Hypothalamus (tissue), 51 donors: ENCODE measurements at places on chromosomes 7 and 10.

GRCh38 chr10:59448616-59449015 is 86.3 kb upstream of the FAM13C start:
- no peak for DNase-seq

GRCh38 chr10:129507216-129507889 is 40.3 kb downstream of the MGMT start:
- DNase-seq, result no peak

DNA sequence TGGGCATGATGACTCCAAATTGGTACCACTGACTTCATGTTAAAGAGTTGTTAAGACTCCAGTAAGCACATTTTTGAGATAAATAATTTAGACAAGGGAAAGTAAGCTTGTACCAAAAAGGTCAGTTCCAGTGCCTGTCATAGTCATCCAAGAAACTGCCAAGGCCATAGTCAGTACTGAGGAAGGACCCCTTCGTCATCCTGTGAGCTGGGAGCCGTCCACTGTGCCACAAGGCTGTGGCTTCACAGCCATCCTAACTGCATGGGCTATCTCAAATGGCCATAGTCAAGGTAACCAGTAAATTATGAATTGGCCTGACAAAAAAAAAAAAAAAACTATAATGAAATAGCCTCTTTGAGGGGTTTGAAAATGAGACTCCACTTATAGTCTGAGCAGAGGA is 207.2 kb downstream of the C7orf25 start:
- no peak for DNase-seq

DNA sequence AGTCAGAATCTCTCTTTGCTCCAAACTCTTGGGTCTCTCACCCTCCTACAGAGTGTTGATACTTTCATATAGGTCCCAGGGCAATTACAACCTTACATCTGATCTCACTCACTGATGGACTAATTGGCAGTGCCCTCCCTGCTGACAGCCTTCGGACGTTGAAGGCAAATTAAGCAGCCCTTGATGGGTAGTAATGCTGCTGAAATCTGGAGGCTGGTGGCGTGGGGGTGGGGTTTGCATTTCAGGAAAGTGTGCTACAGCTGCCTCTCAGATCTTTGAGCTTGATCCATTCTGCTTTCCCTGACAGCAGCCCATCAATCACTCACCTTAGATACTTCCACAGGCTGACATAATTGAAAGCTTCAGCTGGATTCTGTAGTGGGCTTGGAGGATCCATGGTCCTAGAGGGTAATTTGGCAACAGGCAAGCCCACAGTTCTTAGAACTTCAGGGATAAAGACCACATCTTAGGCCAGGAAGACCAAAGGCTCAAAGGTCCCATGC is 349.1 kb upstream of the PODXL start:
- no peak for DNase-seq

DNA sequence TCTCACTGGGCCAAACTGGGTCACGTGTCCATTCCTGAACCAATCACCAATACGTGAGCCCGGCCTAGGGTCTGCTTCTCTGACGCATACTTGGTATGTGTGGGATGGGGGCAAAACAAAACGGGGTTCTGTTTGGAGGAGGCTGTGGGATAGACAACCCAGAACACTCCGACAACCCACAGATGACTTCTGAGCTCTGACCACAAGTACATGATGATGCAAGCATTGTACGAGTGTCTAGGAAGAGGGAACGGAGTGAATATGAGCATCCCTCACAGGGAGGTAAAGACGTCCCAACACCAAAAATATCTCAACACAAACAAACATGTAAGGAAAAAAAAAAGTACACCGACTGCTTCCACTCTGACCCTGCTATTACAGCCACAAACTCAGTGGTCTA is 5.6 kb downstream of the DAGLB start:
- DNase-seq, result no peak

- DNase-seq, result no peak
These were observed 21.7 kb upstream of the RET start for GRCh38 chr10:43055217-43055616.

- DNase-seq, result no peak
These were observed 52.8 kb downstream of the EGFR start for GRCh38 chr7:55071411-55072175.

DNA sequence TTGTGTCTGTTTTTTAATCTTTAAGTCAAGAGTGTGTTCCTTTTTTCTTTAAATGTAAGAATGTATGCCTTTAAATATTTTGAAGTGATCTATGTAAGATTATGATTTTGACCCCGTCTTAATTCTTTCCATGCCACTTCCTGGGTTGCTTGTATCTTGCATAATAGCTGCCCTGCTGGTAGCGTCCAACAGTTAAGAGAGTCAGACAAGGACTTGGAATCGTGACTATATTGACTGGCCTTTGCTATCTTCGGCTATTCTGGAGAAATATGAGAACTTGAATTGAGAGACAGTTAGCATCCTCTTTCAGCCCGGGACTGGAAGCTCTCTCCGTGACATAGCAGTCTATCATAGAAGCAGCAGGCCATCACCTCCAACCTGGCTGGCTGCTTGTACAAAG is 13.0 kb downstream of the NRP1 start:
- no peak for DNase-seq

- DNase-seq, result no peak
These were observed 55.5 kb downstream of the SORBS1 start for GRCh38 chr10:95505641-95506040.

GRCh38 chr10:97726636-97727178 is 10.2 kb upstream of the ZFYVE27 start:
- DNase-seq, result no peak

- no peak for DNase-seq
These were observed 51.7 kb downstream of the HABP2 start for GRCh38 chr10:113604572-113604971.

- DNase-seq, result no peak
These were observed 3.7 kb downstream of the NPC1L1 start for GRCh38 chr7:44537442-44537841.

DNA sequence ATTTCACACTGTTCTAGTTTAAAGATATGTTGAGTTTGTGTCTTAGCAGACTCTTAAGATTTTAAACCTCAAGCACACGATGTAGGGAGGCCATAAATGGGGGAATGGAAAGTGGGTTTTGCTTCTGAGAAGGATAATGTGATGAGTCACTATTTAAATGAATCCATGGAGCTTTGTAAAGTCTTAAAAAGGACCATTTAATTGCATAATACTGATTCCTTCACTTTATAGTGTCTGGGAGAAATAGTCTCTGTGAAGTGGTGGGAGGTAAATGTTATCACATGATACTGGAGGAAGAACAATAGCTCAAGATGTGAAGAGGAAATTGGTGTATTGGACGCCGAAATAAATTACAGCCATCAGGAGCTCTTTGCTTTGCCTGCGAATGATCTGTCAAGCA is 84.0 kb upstream of the MYO3A start:
- no peak for DNase-seq

DNA sequence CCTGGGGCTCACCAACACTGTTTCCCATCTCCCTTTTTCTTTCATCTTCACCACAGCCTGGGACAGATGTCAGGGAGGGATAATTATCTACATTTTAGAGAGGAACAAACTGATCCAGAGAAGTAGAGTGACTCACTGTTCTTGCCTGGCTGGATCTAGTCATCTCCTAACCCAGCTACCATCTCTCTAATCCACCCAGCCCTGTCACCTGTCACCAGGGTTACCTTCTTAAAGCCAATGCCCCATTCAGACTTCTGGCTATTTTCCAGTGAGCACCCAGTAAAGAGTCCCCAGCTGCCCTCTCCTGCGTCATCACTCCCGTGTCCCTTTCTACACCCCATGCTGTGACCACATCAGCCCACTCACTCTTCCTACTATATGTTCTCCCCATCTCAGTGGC is 68.4 kb upstream of the DUSP5 start:
- no peak for DNase-seq

GRCh38 chr10:97463363-97464132 is 17.6 kb downstream of the ZDHHC16 start:
- DNase-seq, result no peak

GRCh38 chr10:7546385-7546967 is 120.3 kb downstream of the ITIH5 start:
- DNase-seq, result no peak

DNA sequence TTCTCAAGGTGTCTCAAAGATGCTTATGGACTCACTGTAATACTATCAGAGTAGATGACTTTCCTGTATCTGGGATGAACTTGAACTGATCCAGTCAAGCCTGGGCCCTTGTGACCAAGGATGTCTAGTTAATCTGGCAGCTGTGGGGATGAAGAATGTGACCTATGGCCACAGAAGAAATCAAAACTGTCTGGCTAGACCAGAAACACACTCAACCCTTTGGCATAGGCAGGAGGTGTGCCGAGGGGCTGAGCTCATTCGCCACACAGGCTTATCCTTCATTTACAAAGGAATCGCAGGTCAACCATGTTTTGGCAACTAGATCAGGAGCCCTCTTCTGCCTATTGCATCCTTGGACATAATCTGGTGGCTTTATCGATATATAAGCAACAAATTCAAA is 110.6 kb downstream of the ATXN7L1 start:
- no peak for DNase-seq

GRCh38 chr10:85100495-85100894 is 772.1 kb downstream of the CCSER2 start:
- no peak for DNase-seq

- no peak for DNase-seq
These were observed 290.6 kb downstream of the PARD3 start for GRCh38 chr10:34524369-34525091.

GRCh38 chr10:117186832-117187615 is 10.3 kb upstream of the KCNK18 start:
- DNase-seq, result no peak

- no peak for DNase-seq
These were observed 10.0 kb upstream of the PCGF5 start for GRCh38 chr10:91210435-91210834.

- DNase-seq, result no peak
These were observed 79.0 kb downstream of the PRR15 start for GRCh38 chr7:29642494-29643155.

DNA sequence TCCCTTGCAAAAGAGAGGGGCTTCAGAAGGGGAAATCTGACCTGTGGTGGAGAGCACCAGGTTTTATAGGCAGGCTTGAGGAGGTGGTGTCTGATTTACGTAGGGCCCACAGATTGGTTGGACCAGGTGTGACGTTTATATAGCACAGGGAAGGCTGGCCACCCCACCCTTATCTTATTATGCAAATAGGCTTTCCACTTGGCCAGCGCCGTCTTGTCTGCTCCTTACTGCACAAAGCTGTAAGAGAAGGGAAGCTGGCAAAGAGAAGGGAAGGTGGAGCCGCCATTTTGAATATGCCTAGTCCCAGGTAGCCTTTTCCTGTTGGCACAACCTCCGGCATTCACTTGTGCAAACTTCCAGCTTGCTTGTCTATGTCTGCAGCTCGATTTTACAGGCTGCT is 221.4 kb downstream of the GATA3 start:
- DNase-seq, result no peak

- no peak for DNase-seq
These were observed 288.8 kb downstream of the USP6NL start for GRCh38 chr10:11322698-11323097.

GRCh38 chr10:129631870-129632623 is 165.0 kb downstream of the MGMT start:
- no peak for DNase-seq

- no peak for DNase-seq
These were observed 85.2 kb upstream of the INSIG1 start for GRCh38 chr7:155212301-155213015.

DNA sequence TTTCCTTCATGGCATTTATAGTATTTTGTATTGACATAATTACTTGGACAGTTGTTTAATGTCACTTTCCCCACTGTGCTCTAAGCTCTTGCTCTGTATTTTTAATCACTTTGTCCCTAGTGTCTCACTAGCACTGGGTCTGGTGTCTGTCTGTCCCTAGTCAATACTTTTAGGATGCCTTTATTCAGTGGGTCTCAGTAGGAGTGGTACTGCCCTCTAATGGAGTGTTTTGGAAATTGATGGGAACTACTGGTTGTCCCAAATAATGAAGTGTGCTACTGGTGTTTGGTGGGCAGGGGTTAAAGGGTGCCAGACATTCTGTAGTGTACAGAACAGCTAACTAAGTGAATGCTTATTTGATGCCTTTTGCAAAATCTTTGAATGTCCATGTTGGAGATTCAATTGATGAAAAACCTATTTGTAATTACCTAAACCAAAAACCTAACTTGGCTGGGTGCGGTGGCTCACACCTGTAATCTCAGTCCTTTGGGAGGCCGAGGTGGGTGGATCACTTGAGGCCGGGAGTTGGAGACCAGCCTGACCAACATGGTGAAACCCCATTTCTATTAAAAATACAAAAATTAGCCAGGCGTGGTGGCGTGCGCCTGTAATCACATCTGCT is 33.3 kb downstream of the CDK14 start:
- no peak for DNase-seq

DNA sequence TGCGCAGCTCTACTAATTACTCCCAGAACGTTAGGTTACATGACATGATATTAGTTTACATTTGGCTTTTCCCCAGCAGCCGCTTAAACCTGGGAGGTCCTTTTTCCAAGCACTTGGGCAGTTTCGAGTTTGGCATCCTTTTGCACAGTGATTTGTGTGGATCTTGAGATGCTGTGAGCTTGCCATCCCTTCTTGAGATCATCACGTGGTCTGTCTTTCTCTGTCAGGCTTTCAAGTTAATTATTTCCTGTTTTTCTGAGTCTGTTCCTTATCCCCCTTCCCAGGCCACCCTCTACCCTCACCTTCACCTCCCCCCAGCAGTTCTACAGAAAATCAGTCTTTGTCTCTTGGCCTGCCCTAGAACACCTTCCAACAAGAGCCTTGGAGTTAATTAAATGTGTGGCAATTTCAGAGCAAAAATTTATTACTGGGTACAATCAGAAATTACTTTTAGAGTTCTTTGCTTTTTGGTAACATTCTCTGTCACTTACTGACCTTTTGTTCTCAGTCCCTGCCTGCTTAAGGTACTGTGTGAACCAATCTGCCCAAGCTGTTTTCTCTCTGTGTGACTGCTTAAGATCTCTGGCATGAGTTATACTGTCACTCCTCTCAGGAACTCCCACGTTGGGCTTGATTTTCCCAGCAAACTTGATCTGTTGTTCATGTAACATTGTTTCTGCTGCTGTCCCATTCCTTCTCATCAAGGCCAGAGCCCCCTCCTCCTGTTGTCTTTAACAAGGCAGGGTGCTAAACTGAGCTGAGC is 3.1 kb upstream of the SLF2 start:
- no peak for DNase-seq

GRCh38 chr7:104153287-104153686 is 54.5 kb downstream of the ORC5 start:
- no peak for DNase-seq
